ENCODE measurements at places on chromosomes 3 and 15.

GRCh38 chr3:177753451-177754155 is 556.3 kb upstream of the TBL1XR1 start:
- no peak for DNase-seq

- DNase-seq: no peak
Observed at GRCh38 chr3:47899495-47900108, 96.7 kb downstream of the DHX30 start.

DNA sequence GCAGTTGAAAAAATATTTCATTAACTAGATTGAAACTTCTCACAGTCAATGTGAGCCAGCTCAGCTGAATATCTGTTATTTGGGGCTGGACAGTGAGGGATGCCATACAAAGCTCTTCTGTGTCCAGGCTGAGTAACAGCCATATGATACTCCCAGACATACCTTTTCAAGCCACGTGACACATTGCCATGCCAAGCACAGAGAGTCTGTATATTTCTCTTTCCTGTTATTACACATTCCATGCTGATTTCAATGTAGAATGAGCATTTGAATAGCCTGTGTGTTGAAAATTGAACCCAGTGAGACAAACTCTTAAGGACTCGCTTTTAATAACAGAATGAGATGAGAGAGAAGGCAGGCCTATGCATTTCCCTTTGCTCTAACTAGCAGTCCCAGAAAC is 334.7 kb upstream of the RASGRP1 start:
- DNase-seq: no peak

GRCh38 chr3:105783631-105784030 is 85.2 kb downstream of the CBLB start:
- no peak for DNase-seq

DNA sequence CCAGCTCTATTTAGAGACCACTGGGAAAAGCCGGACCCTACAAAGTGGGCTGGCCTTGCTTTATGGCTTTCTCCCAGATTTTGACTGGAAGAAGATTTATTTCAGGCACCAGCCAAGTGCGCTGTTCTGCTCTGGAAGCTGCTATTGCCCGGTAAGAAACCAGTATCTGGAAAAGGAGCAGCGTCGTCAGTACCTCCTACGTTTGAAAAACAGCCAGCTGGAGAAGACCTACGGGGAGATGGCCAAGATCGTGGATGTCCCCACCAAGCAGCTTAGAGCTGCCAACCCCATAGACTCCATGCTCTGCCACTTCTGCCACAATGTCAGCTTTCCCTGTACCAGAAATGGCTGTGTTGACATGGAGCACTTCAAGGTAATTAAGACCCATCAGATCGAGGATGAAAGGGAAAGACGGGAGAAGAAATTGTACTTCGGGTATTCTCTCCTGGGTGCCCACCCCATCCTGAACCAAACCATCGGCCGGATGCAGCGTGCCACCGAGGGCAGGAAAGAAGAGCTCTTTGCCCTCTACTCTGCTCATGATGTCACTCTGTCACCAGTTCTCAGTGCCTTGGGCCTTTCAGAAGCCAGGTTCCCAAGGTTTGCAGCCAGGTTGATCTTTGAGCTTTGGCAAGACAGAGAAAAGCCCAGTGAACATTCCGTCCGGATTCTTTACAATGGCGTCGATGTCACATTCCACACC is 60.9 kb downstream of the PXYLP1 start:
- DNase-seq: no peak

DNA sequence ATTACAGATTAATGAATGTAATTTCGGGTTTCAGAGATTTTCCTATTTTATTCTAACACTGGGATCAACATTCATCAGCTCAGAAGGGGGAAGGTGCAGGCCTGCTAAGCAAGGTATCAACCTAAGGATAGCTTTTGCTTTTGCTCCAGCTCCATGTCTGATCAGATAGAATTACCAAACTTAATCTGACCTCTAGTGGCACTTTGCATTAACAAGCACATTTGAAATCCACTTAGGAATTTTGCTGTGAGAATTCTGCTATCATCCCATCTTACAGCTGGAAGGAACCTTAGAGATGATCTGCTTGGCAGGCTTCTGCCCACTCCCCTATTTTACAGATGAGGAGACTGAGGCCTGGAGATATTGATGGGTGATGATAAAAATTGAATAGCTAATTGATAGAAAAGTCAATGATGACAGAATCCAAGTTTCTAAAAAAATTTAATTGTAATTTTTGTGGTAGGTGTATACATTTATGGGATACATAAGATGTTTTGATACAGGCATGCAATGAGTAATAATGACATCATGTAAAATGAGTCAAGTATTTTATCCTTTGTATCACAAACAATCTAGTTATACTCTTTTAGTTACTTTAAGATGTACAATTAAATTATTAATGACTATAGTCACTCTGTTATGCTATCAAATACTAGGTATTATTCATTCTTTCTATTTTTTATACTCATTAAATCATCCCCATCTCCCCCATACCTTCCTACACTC is 209.2 kb upstream of the ZPLD1 start:
- no peak for DNase-seq

DNA sequence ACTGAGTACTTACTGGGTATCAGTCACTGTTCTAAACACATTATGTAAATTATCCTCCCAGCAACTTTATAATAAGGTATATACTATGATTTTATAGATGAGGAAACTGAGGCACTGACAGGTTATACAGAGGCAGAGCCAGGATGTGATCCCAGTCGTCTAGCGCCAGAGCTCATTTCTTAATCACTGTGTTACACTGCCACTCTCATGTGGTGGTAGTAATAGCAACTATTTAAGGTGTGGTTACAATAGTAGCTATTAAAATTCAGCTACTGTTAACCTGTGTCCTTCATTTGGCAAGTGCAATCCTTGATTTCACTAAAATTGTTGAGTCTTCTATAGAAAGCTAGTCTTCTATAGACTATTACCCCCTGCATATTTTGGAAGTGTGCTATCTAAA is 43.1 kb upstream of the TRPC1 start:
- no peak for DNase-seq

- no peak for DNase-seq
Observed at GRCh38 chr3:42667523-42668412, 14.3 kb downstream of the ZBTB47 start.

DNA sequence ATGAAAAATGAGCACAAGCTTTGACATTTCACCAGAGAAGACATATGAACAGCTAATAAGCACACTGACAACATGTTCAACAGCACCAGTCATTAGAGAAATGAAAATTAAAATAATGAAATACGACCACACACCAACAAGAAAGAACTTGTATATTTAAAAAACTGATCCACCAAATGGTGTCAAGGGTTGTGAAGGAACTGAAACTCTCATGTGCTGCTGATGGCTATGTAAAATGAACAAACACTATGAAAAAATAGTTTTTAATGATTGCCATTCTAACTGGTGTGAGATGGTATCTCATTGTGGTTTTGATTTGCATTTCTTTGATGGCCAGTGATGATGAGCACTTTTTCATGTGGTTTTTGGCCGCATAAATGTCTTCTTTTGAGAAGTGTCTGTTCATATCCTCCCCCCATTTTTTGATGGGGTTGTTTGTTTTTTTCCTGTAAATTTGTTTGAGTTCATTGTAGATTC is 193.8 kb downstream of the SCAPER start:
- DNase-seq: no peak

DNA sequence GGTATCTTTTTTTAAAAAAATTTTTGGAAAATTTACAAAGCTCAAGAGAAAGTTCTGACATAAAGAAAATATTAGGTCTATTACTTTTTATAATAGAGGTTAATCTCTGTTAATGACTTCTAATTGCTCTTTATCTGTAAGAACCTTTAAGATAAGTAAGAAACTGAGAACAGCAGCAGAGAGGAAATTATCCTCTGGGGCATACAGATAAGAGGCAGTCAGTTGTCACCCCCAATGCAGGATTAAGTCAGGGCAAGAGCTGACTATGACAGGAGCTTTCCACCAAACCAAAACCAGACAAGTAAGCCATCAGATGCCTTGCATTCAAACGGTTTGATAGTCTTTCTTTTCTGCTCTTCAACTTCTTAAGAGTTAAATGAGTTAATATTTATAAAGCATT is 149.0 kb downstream of the GSK3B start:
- no peak for DNase-seq

DNA sequence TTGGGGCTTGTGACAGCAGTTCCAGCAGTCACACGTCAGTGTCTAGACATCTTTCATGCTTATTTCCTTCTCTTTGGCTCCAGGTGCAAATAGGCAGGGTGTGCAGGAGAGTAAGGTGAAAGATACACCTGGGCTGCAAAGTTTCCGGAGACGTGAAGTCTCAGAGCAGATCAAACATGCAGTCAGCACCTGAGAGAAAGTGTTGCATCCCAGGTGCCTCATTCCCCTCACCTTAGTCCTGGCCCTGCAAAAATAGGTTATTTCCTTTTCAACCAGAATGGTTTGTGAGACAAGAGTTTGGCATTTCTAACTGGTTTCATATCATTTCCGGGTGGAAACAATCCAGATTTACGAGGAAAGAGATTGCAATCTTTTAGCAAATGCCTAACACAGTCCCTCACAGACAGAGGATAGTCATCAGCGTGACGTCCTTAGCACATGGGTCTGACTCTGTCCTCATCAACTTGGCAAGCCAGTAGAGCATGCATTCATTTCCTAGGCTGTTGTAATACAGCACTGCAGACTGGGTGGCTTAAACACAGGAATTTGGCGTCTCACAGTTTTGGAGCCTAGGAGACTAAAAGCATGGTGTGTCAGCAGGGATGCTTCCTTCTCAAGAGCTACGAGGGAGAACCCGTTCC is 58.2 kb upstream of the ARRDC4 start:
- no peak for DNase-seq

Data from CD4-positive, alpha-beta T cell treated with Interferon gamma for 1 hour (primary cell).